ENCODE measurements at places on chromosomes 4 and X. TPM values are rescaled to one million over a fixed set of nuclear protein-coding genes. Genes with fewer than 3 reads are reported as not detected.

- no peak overlapping the region for H3K27ac ChIP-seq
- no peaks in the 10 kb centered on the region for H3K4me1 ChIP-seq
- H3K36me3 ChIP-seq, result no peaks in the 10 kb centered on the region
- DNase-seq, result no peak
- H3K27me3 ChIP-seq, result no peaks in the 10 kb centered on the region
These were observed 653.3 kb downstream of the NLGN4X start for GRCh38 chrX:5575407-5575806.

The BMX gene
- total RNA-seq, result not detected

The IDUA gene
- total RNA-seq, result 18.0 TPM

The CSAG2 gene
- not detected for total RNA-seq

DNA sequence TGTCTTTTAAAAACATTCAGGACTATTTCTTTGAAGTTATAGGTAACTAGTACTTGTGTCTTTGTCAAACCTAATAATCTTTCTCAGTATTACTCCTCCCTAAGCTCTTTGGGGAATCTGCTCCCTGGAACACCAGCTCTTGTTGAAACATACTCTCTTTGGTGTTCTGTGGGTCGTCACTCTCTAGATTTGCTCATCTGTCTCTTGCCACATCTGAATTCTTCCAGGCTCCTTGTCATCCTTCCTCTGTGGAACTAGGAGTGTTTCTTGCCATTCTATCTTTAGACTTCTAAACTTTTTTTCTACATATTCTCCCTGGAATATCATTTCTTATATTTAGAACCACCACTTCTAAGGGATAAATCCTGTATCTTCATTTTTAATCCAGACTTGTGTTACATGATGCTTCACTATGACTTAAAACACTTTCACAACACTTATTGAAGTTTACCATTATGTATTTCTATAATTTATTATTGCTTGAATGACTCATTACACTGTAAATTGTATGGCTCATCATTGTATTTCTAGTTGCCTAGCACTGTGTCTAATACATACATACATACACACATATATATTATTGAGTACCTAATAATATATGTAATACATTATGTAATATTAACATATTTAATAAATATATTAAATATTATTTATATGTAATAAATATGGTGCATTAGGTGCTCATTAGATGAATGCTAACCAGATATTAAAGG lies 186.1 kb downstream of the TMA16 start:
- no peaks in the 10 kb centered on the region for H3K4me1 ChIP-seq
- no peak for DNase-seq
- no peak overlapping the region for H3K4me3 ChIP-seq
- H3K27ac ChIP-seq, result no peak overlapping the region
- H3K27me3 ChIP-seq, result no peaks in the 10 kb centered on the region

The CTAG1B gene
- not detected for total RNA-seq

- no peaks in the 10 kb centered on the region for H3K27me3 ChIP-seq
- DNase-seq, result no peak
- no peaks in the 10 kb centered on the region for H3K4me1 ChIP-seq
- H3K4me3 ChIP-seq, result no peak overlapping the region
- H3K36me3 ChIP-seq, result no peaks in the 10 kb centered on the region
These were observed 695.0 kb upstream of the HS3ST1 start for GRCh38 chr4:12123707-12124106.

DNA sequence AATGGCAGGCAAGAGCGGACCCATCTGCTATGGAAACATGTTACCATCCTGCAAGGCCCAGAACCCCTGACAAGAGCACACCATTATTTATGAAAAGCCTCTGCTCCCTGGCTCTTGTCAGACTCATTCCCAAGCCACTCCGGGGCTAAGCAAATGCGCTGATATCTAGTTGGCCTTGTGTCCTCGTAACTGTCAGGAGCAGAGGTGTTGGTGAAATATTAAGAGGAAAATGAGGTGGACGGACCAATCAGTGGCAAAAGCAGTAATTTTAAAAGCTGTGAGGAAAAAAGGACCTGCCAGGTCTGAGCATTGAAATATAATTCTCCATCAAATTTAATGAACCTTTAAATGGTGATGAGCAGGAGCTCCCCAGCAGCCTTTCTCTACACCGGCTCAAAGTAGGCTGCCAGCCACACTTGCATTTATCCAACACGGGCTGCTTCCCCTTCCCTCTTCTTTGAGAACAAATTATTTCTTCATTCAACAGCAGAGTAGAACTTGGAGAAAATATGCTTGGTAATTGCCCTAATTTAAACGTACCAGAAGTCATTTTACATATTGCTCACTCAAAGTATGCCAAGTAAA lies 214.3 kb downstream of the RASL11B start:
- DNase-seq, result no peak
- H3K4me1 ChIP-seq, result no peaks in the 10 kb centered on the region
- H3K27ac ChIP-seq, result no peak overlapping the region
- H3K36me3 ChIP-seq, result no peaks in the 10 kb centered on the region
- no peak overlapping the region for H3K4me3 ChIP-seq

The ODAPH gene
- not detected for total RNA-seq

DNA sequence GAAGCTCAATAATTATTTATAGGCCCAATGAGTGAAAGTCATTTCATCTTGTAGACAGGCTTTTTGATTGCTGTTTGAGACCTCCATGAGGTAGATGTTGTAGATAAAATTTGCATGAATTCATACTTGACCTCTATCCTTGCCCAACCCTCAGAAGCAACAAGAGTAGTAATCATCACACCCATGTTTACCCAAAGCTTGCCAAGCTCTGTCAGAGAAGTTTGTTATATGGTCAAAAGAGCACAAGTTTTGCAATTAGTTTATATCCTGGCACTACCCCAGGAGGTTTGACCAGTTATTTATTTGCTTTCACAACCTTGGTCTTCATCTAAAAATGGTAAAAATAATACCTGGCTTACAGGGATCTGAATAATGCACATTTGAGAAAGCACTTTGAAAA lies 20.7 kb downstream of the ADH7 start:
- H3K4me1 ChIP-seq, result peaks cover 3% of the 10 kb centered on the region
- no peaks in the 10 kb centered on the region for H3K36me3 ChIP-seq
- no peak overlapping the region for H3K4me3 ChIP-seq
- no peaks in the 10 kb centered on the region for H3K27me3 ChIP-seq
- no peak for DNase-seq

The FATE1 gene
- total RNA-seq, result not detected

- H3K27ac ChIP-seq, result no peak overlapping the region
- no peak overlapping the region for H3K4me3 ChIP-seq
- no peaks in the 10 kb centered on the region for H3K4me1 ChIP-seq
- H3K36me3 ChIP-seq, result no peaks in the 10 kb centered on the region
These were observed 56.5 kb upstream of the C4orf50 start for GRCh38 chr4:6074758-6075157.

DNA sequence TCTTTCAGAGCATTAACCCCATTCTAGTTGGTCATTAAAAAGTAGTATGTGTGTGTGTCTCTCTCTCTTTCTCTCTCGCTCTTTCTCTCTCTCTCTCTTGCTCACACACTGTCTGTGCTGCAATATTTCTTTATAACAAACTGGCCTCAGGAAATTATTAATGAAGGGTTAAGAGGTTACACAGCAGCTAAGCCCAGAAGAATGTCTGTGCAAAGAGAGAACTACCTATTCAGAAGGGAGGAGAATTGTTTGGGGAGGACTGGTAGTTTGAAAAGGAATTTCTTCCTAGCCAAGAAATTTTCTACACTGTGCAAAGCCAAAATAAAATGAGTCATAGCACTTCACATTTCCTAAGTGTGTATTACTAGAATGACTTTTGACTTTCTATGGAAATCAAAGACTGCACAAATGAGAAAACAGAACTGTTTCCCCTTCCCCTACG lies 22.2 kb downstream of the PDGFC start:
- H3K4me1 ChIP-seq, result peaks cover 39% of the 10 kb centered on the region
- H3K36me3 ChIP-seq, result no peaks in the 10 kb centered on the region
- no peaks in the 10 kb centered on the region for H3K27me3 ChIP-seq
- peak overlapping the region; percentile 30 for H3K27ac ChIP-seq
- no peak overlapping the region for H3K4me3 ChIP-seq
- DNase-seq, result no peak

The BEX1 gene
- 60.0 TPM for total RNA-seq

GRCh38 chrX:68982476-68982875 lies 153.7 kb downstream of the EFNB1 start:
- DNase-seq, result no peak
- no peaks in the 10 kb centered on the region for H3K36me3 ChIP-seq
- no peak overlapping the region for H3K4me3 ChIP-seq
- H3K27me3 ChIP-seq, result no peaks in the 10 kb centered on the region
- peaks cover 10% of the 10 kb centered on the region for H3K4me1 ChIP-seq

The LINC00632 gene
- 314 TPM for total RNA-seq

- no peak overlapping the region for H3K4me3 ChIP-seq
- no peak for DNase-seq
- H3K4me1 ChIP-seq, result peaks cover 27% of the 10 kb centered on the region
- H3K36me3 ChIP-seq, result no peaks in the 10 kb centered on the region
These were observed 33.4 kb upstream of the RASGEF1B start for GRCh38 chr4:81505004-81505598.

The CENPVL1 gene
- total RNA-seq, result 1.3 TPM

DNA sequence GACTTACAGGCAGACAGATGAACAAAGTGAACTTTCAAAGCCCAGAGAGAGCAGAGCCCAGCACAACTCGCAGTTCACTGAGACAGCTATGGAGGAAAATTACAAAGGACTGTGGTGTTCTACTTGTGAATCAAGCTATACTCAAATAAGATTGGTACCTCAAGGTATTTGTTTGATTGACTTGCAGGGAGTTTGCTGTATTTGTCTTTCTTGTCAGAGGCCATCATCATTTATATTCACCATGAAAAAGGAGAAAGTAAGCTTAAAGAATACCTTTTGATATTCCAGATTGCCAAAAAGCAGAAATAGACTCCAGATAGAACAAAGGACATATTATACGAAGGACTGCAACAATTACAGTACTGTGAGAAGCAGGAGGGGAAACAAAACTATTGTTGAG lies 1047.9 kb downstream of the RPA4 start:
- H3K4me1 ChIP-seq, result peaks cover 41% of the 10 kb centered on the region
- peak overlapping the region; percentile 4 for H3K4me3 ChIP-seq
- H3K27me3 ChIP-seq, result no peaks in the 10 kb centered on the region
- peak overlapping the region; percentile 47 for H3K27ac ChIP-seq
- H3K36me3 ChIP-seq, result peaks cover 3% of the 10 kb centered on the region

- H3K27me3 ChIP-seq, result no peaks in the 10 kb centered on the region
- peak overlapping the region; percentile 95 for H3K27ac ChIP-seq
- H3K4me3 ChIP-seq, result peak overlapping the region; percentile 9
- no peaks in the 10 kb centered on the region for H3K36me3 ChIP-seq
- peak; percentile 9 for DNase-seq
- peaks cover 10% of the 10 kb centered on the region for H3K4me1 ChIP-seq
These were observed 943.1 kb downstream of the ARAP2 start for GRCh38 chr4:35300996-35301774.

GRCh38 chrX:49282647-49283011 lies 13.0 kb downstream of the PPP1R3F start:
- H3K27ac ChIP-seq, result peak overlapping the region; percentile 32
- no peak overlapping the region for H3K4me3 ChIP-seq
- H3K4me1 ChIP-seq, result peaks cover 14% of the 10 kb centered on the region
- DNase-seq, result no peak
- peaks cover 7% of the 10 kb centered on the region for H3K36me3 ChIP-seq
- no peaks in the 10 kb centered on the region for H3K27me3 ChIP-seq

Data from neural crest cell (in vitro differentiated cells).